ENCODE measurements at places on chromosomes 12 and 14. TPM values are rescaled to one million over a fixed set of nuclear protein-coding genes. Genes with fewer than 3 reads are reported as not detected.

Gene ATG101
- 19.8 TPM for total RNA-seq

Gene TMPRSS12
- total RNA-seq = not detected

Gene SERPINA6
- not detected for total RNA-seq

Gene PRH2
- not detected for total RNA-seq

Gene VPS29
- total RNA-seq = 69.5 TPM

Gene PAWR
- 103 TPM for total RNA-seq

DNA sequence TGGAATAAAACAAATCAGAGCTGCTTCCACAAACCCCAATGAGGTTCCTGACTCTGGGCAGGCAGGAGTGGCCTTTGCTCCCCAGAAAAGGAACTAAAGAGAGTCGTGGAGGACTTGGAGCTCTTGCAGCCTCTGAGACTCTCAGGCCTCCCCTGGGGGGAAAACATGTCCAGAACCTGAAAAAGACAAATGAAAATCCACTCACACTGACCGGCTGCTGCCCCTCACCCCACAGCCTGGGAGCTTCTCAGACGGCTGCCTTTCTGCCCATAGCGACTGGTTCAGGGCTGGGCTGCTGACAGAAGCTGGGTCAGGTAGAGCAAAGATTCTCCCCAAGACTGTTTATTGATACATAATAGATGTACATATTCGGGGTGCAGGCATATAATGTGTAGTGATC is 356.0 kb downstream of the ADGRD1 start:
- H3K4me1 ChIP-seq = no peaks in the 10 kb centered on the region
- peaks cover 9% of the 10 kb centered on the region for H3K27me3 ChIP-seq
- DNase-seq = no peak
- H3K27ac ChIP-seq = no peak overlapping the region
- no peaks in the 10 kb centered on the region for H3K36me3 ChIP-seq
- no peak overlapping the region for H3K4me3 ChIP-seq

Measured in neural progenitor cell (in vitro differentiated cells).